ENCODE measurements at places on chromosomes 11 and 22.

DNA sequence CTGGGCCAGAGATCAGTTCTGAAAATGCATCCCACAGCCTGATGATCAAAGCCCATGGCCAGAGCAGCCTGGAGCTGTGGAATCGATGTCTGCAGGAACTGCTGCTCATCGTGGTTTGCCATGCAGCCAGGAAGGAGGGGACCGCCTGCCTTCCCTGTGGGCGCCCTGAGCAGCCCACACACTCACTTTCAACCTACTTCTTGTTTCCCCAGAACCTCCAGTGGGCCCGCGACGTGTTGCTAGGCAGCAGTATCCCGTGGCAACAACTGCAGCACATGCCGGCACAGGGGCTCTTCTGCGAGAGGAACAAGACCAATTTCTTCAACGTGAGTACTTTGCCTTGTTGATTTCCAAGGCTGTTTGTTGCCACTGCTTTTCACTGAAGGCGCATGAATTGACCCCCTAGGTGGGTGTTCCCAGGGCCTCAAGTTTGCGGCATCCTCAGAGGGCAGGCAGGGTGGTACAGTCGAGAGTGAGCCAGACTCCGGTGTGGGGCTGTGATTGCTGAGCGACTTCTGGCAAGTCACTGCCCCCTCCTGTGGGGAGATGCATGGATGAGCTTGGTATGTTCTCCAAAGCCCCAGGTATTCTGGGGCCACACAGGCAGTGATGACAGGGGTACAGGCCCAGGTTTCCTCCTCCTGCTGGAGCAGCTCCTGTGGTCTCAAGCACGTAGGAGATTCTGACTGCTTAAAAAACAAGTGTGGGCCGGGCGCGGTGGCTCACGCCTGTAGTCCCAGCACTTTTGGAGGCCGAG is 47.0 kb upstream of the SUSD2 start:
- no peak for DNase-seq

DNA sequence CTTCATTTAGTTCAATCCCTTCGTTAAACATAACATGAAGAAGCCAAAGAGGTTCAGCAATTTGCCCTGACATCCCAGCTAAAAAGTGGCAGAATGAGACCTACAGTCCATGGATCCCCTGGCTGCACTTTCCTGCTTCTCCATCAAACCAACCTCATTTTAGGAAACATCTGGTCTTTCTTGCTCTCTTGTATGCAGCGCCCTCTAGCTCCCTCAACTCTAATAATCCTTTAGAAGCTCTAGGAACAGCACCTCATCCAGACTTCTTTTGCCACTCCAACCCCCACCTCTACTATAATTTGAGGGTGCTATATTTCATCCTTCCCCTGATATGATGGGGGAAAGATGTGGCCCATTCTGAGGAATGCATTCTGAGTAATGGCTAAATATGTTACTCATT is 7.4 kb downstream of the CNTF start:
- no peak for DNase-seq

- DNase-seq: no peak
Observed at GRCh38 chr11:70029861-70030380, 48.2 kb upstream of the ANO1 start.

DNA sequence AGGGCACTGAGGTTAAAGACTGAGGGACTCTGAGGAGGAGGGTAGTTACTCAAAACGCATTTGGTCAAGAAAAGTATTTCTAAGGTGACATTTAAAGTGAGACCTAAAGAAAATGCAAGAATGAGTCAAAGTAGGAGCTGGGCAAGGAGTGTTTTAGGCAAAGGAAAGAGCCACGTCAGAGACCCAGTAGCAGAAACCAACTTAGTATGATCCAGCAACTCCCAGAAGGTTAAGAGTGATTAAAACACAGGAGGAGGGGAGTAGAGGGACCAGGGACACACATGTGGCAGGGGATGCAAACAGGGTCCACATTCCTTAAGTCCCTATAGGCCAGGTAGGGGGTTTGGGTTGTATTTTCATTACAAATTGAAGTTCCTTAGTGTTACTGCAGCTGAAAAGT is 24.3 kb upstream of the CCDC34 start:
- no peak for DNase-seq

DNA sequence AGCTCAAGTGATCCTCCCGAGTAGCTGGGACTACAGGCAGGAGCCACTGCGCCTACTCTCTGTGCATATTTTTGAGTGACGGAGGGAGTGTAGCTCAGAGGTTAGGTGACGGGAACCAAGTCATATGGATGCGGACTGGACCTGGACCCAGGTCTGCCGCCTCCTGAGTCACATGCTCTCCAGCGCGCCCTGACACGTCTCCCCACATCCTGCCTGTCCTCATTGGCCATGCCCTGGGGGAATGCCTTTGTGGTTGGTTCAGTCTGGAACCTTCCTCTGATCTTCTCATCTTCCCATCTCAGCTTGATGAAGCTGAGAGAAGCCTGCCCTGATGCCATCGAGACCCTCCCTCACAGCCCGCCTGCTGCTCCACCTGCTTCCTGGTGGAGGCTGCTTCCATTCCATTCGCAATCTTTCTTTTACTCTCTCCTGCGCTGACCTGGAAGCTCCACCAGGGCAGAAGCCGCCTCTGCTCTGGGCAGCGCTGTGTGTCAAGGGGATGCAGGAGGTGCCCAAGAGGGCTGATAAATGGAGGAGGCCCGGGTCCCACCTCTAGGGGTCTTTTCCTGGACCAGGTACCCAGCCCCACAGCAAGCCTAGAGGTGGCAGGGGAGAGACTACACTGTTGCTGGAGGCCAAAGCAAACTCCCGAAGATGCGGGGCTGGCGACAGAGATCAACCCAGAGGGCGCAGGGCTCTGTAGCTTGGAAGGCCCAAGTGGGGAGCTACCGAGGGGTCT is 13.9 kb upstream of the BAIAP2L2 start:
- no peak for DNase-seq

DNA sequence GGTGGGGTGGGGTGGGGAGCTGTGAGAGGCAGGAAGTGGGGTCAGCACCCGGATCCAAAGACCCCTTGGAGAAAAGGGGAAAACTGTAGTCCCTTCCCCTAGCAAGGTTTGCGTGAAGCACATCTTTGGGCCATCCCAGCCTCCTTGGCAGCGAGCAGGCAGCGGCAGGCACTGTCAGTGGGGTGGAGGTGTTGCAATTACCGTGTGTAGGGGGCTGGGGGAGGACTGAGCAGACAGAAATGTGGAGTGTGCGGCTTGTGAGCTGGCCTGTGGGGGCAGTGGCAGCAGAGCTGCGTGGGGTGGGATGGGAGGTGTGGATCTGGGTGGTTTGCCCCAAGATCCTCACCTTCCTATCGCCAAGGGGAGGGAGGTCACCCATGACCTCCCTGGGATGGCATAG is 16.4 kb downstream of the DAGLA start:
- no peak for DNase-seq

GRCh38 chr11:83493917-83494316 is 207.8 kb upstream of the CCDC90B start:
- DNase-seq: no peak

DNA sequence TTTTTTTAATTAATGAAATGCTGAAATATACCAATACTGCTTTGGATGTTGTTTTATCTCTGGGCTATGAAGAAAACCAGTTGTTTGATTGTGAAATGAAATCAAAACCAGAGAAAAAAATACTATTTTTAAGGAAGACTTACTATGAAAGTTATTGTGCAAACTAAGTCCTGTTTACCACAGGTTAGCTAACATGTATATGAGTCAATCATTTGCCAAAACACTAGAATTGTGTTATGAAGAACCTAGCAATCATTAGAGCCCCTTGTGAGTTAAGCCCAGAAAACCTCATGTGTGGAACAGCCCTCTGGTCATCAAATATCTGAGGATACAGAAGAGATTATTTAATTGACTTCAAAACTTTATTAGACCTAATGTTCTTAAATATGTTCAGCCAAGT is 83.7 kb downstream of the FAT3 start:
- DNase-seq: no peak

- DNase-seq: no peak
Observed at GRCh38 chr11:72568861-72569260, 105.4 kb downstream of the PDE2A start.

- DNase-seq: no peak
Observed at GRCh38 chr11:121838571-121838970, 277.4 kb downstream of the BLID start.

DNA sequence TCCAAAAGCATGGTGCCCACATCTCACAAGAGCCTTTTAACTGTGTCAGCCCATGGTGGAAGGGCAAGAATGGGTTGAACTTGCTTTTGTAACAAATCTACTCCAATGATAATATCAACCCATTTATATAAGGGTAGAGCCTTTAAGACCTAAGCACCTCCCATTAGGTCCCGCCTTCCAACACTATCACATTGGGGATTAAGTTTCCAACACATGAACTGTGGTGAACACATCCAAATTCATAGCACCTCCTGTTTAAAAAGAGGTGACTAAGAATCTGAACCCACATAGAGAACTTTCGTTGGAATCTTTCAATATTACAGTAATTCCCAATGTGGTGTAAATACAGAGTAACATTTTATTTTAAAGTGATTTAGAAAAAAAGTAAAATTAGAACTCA is 9.2 kb upstream of the CNTF start:
- no peak for DNase-seq

GRCh38 chr11:46248289-46249102 is 29.0 kb upstream of the CREB3L1 start:
- no peak for DNase-seq

DNA sequence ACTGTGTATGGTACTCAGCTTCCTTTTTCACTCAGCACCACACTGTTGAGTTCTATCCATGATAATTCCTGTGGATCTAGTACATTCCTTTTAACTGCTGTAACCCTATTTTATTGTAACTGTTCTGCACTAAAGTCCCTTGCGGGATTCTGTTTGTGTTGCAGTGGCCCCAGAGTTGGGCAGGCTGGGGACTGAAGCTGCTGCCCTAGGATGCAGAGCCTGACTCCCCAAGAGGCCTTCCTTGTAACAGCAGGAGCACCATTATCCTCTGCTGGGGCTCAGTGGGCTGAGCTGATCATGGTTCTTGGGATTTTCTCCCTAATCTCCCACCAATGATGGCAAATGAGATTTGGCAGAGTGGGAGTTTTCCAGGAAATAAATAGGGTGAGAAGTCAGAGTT is 77.7 kb downstream of the CABIN1 start:
- no peak for DNase-seq

DNA sequence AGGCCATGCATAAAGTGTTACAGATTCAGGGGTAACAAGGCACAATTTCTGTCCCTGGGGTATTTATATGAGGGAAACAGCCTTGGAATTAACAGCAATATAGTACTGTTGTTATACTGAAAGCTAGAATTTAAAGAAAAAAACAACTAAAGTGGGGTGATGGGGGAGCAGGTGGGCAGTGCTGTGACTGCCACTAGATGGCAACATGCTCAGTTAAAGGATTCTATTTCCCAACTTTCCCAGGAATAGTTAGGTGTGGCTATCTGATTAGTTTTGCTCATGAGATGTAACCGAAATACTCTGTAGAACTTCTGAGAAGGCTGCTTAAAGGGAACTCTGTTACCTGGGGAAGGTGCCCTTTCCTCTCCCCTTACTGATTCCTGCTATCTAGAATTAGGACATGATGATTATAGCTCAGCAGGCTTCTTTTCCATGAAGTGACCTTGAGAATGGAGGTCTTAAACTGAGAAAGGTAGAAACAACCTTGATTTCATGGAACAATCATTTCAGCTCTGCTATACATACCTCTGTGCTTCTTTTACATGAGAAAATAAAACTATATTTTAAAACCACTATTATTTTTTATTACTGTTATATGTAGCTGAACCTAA is 102.6 kb downstream of the RELT start:
- no peak for DNase-seq

- no peak for DNase-seq
Observed at GRCh38 chr11:61110255-61111049, 8.2 kb downstream of the CD5 start.

DNA sequence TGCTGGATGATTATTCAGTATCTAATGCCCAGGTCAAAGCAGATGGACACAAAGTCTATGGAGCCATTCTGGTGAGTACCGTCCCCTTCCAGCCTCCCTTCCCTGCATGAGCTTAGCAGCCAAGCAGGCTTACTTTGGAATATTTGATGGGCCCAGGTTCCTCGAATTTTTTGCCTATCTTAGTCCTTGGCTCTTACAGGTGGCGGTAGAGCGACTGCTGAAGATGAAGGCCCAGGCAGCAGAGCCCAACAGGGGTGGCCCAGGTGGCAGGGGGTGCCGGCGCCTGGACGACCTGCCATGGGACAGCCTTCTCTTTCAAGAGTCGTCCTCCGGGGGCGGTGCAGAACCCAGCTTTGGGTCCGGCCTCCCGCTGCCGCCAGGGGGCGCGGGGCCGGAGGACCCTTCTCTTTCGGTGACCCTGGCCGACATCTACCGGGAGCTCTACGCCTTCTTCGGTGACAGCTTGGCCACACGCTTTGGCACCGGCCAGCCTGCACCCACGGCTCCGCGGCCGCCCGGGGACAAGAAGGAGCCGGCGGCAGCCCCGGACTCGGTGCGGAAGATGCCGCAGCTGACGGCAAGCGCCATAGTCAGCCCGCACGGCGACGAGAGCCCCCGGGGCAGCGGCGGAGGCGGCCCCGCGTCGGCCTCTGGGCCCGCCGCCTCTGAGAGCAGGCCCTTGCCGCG is 741 bp upstream of the TMEM179B start:
- DNase-seq: peak; percentile 63

GRCh38 chr22:41576877-41577276 is 12.8 kb downstream of the PMM1 start:
- no peak for DNase-seq

DNA sequence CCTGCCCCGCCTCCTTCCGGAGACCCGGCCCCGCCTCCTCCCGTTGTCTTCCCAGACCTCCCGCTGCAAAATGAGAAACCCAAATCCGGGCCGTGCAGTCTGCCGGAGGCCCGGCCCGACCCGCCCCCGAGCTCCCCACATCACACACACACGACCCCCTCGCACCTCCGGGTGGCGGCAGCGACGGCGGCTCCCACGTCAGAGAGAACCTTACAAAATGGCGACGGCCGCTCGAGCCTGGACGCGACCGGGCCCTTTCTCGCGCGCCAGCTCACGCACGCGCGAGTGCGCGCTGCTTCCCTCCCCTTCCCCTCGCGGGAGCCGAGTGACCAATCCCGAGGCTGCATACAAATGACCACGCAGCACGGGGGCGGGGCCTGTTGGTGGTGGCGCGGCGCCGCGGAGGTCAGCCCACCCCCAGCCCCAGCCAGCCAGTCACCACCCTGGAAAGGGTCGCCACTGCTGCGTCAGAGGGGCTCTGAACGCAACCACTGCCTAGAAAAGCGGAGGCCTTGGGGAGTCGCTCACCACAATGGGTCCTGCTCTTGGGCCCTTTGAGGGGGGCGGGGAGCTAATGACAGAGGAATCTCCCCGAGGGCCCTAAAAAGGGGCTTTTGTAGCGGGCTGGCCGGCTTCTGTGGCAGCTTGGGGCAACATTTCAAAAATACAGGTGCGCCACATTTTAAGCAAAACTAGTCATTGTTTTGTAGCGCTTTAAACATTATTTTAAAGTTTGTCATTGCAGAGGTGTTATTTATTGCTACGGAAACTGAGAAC is at the start of gene RBM4B:
TSS of gene RBM4B (minus strand) at position 289 of the 777 bp plus-strand sequence. CDS start 808 bp downstream, outside the sequence.
- DNase-seq: peak; percentile 94

- DNase-seq: no peak
Observed at GRCh38 chr11:64814712-64815187, 4.4 kb upstream of the MEN1 start.

- DNase-seq: no peak
Observed at GRCh38 chr11:132639986-132640385, 892.3 kb downstream of the OPCML start.
